ENCODE measurements at places on chromosomes 4 and X. TPM values are rescaled to one million over a fixed set of nuclear protein-coding genes. Genes with fewer than 3 reads are reported as not detected.

NPY5R gene
- total RNA-seq = 0.21 TPM

SOWAHD gene
- 4.9 TPM for total RNA-seq

ZNF711 gene
- total RNA-seq = 1.0 TPM

IDH3G gene
- 80.6 TPM for total RNA-seq

DACH2 gene
- not detected for total RNA-seq

Measured in colonic mucosa (tissue), 4 donors.